ENCODE measurements at places on chromosomes 2 and 18.

DNA sequence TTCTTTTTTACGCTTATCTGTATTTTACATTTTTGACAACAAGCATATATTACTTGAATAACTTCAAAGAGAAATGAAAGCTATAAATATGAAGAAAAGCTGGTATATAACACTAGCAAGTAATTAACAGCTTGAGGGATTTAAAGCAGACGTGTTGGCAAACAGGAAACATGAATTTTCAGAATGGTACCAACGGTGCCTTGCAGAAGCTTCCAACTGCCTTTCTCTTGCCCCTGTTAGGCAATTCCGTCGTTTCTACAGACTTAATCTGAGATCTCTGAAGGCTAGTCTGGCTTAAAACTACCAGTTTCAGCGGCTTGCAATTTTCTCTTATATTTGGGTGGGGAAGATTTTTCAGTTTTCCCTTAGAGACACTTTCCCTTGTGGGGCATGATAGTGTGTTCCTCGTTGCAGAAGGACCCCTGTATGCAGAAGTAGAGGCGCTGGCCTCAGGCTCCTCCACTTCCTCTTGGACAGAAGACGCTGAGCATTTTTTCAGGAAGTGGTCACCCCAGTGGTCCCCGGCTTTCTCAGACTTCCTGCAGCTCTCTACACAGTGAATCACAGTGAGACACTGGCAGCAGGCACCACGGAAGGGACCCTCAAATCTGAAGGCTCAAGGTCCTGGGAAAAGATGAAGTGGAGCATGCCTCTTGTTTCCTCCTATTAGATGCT, 56.2 kb upstream of the SLC16A14 start:
- H3K36me3 ChIP-seq = no peaks in the 10 kb centered on the region
- H3K4me1 ChIP-seq = peaks cover 6% of the 10 kb centered on the region
- no peak for DNase-seq
- H3K4me3 ChIP-seq = no peak overlapping the region
- no peak overlapping the region for H3K27ac ChIP-seq

DNA sequence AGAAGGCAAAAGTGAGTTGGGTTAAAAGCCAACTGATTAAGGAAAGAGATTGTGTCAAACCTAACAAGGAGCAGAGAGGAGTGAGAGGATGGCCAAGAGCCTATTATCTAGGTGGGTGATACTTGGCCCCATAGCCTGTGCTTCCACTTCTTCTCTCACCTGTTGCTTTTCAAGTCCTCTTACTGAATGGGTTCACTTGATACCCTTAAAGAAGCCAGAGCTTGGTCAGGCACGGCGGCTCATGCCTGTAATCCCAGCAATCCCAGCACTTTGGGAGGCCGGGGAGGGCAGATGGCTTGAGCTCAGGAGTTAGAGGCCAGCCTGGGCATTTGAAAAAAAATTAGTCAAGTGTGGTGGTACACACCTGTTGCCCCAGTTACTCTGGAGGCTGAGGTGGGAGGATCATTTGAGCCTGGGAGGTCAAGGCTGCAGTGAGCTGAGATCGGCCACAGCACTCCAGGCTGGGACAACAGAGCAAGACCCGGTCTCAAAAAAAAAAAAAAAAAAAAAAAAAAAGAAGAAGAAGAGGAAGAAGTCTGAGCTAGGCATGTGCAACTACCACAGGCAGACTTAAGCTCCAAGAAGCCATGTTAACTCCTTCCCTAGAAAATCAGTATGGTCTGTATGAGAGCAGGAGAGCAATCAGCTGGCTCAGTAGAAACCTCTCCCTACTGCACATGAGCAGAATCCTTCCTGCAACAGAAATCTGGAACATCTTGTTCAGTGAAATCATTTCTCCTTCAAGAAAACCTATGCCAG, 28.4 kb upstream of the ME2 start:
- DNase-seq = no peak
- no peaks in the 10 kb centered on the region for H3K27me3 ChIP-seq
- H3K4me1 ChIP-seq = no peaks in the 10 kb centered on the region
- H3K36me3 ChIP-seq = no peaks in the 10 kb centered on the region
- H3K27ac ChIP-seq = no peak overlapping the region
- no peak overlapping the region for H3K4me3 ChIP-seq

GRCh38 chr2:6945087-6945813, 28.0 kb downstream of the RNF144A start:
- no peak overlapping the region for H3K4me3 ChIP-seq
- H3K36me3 ChIP-seq = peaks cover 36% of the 10 kb centered on the region
- no peak overlapping the region for H3K27ac ChIP-seq
- peaks cover 10% of the 10 kb centered on the region for H3K4me1 ChIP-seq
- H3K27me3 ChIP-seq = no peaks in the 10 kb centered on the region

- H3K27ac ChIP-seq = no peak overlapping the region
- H3K27me3 ChIP-seq = no peaks in the 10 kb centered on the region
- no peaks in the 10 kb centered on the region for H3K36me3 ChIP-seq
- H3K4me1 ChIP-seq = peaks cover 16% of the 10 kb centered on the region
Observed at GRCh38 chr2:128373451-128374000, 54.9 kb upstream of the HS6ST1 start.

DNA sequence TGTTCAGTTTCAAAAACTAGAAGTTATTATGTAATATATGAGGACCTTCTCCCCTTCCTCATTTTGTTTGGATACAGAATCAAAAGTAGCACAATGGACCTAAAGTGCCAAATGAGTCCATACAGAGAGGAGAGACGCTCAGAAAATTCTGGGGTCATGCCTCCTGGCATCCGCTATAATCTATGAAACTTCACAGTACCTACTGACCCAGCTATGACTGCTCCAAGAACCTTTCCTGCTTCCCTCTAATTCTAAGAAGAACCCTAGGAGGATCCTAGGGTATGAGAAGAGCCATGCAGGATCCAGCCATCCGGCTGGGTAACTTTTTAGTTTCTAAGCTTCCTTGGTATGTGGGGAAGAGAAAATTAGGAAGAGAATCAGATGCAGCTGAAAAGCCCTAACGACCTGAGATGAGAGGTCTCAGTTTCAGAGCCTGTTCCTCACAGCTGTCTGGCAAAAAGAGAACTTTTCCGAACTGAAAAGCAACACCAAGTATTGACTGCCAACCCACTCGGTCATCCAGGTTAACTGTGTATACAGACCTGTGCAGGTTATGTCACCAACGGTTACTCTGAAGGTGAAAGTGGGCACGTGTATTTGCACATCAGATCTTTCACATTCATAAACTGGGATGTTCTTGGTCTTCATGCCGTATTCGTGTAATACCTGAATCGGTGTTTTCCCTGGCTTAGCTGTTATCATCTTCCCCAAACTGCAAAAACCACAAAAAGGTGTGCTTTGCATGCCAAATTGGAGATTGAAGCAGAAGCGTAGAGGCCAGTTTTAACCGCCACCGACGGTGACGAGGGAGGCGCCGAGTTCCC, 1.1 kb downstream of the PRKRA start:
- H3K36me3 ChIP-seq = peaks cover 20% of the 10 kb centered on the region
- H3K4me3 ChIP-seq = peak overlapping the region; percentile 77
- H3K27ac ChIP-seq = peak overlapping the region; percentile 78
- DNase-seq = peak; percentile 95
- H3K4me1 ChIP-seq = peaks cover 27% of the 10 kb centered on the region
- H3K27me3 ChIP-seq = no peaks in the 10 kb centered on the region

DNA sequence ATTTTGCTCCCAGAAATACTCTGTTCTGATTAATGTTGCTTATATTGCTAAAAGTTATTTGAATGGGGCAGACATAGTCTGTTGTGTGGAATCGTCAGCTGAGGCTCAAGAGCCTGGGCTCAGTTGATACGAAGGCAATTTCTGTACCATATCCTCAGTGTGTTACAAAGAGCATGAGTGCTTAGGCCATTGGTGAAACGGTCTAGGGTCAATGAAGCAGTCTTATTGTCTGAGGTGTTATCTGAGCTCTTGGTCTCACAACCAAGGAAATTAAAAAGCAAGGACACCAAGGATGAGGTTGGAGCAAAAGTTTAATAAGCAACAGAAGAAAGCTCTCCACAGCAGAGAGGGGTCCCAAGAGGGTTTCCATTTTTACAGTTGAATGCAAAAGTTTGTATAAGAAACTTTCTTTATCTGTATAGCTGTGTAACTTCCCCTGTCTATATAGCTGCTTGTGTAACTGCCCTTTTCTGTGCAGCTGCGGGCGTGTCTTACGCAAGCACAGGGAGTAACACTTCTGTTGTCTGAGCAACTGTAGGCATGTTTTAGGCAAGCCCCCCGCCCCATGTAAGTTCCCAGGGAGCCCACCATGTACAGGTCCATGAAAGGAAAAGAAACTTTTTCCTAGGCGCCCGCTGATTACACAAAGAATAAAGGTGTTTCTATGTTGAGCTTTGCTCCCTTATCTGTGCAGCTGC, 40.6 kb upstream of the DSC1 start:
- no peak overlapping the region for H3K4me3 ChIP-seq
- no peaks in the 10 kb centered on the region for H3K4me1 ChIP-seq
- no peak overlapping the region for H3K27ac ChIP-seq
- no peak for DNase-seq
- no peaks in the 10 kb centered on the region for H3K36me3 ChIP-seq

GRCh38 chr2:196489371-196489770, 150.1 kb upstream of the CCDC150 start:
- no peak overlapping the region for H3K27ac ChIP-seq
- H3K4me1 ChIP-seq = no peaks in the 10 kb centered on the region
- DNase-seq = no peak
- no peaks in the 10 kb centered on the region for H3K36me3 ChIP-seq
- no peaks in the 10 kb centered on the region for H3K27me3 ChIP-seq

GRCh38 chr2:127683757-127684156, 8.4 kb upstream of the LIMS2 start:
- H3K27ac ChIP-seq = no peak overlapping the region
- no peak overlapping the region for H3K4me3 ChIP-seq
- H3K27me3 ChIP-seq = no peaks in the 10 kb centered on the region
- DNase-seq = no peak

DNA sequence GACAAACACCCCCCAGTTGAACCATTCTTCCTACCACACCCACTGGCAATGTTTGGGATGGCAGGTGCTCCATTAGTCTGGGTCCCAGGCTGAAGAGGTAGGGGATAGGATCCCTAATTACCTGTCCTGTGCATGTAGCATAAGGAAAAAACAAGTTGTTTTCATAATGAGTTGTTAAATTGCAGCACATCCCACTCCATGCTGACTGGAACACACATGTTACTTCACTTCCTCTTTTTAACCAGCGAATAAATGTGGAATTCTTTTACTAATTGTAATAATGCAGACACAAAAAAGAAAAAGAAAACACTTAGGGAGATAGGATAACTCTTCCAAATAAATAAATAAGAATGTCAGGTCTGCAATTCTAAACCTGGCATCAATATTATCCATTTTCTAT, 11.8 kb upstream of the CBLN2 start:
- DNase-seq = no peak
- H3K27ac ChIP-seq = no peak overlapping the region
- H3K4me1 ChIP-seq = no peaks in the 10 kb centered on the region

DNA sequence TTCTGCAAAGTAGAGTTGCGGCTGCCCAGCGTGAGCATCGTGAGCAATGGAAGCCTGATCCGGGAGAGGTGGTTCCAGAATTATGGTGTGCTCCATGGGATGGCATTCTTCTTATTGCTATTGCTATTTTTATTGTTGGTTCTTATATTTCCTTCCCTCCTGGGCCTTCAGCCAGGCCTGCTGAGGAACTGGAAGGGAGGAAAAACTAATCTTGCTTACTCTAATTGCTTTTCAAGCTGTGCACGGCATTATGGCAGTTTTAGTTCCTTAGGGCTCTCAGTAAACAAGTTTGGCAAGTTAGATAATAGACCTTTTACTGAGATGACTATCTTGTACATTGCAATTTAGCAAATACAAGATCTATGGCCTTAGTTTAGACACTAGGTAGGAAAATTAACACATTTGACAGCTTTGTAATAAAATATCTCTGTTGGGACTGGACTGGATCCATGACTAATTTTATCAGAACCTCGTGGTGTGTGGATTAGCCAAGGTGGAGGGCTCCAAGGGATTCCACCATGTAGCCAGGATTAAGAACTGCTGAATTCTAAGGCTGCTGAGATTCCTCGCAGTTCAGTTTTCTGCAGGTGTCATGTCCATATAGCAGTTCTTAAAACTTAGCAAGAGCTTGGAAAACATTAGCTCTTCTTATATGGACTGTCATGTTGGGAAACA, 6.0 kb downstream of the RSAD2 start:
- H3K36me3 ChIP-seq = no peaks in the 10 kb centered on the region
- H3K4me1 ChIP-seq = peaks cover 16% of the 10 kb centered on the region
- no peak overlapping the region for H3K4me3 ChIP-seq
- no peak for DNase-seq

DNA sequence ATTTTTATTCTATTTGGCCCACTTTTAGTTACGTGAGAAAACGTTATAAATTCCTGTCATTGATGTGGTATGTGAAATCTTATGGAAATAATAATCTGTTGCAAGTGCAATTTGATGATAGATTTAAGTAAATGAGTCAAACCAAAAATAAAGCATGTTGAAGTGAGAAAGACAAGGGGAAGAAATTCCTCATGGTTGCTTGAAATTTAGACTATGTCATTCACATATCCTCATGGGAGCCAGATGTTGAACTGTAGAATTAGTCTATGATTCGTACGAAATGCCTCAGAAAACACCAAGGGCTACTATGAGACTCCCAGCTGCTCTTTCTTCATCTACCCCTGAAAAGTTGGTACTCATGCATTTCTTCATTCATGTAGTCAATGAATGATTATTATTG, 55.7 kb downstream of the KLHL14 start:
- DNase-seq = no peak
- H3K36me3 ChIP-seq = no peaks in the 10 kb centered on the region
- H3K27me3 ChIP-seq = no peaks in the 10 kb centered on the region

DNA sequence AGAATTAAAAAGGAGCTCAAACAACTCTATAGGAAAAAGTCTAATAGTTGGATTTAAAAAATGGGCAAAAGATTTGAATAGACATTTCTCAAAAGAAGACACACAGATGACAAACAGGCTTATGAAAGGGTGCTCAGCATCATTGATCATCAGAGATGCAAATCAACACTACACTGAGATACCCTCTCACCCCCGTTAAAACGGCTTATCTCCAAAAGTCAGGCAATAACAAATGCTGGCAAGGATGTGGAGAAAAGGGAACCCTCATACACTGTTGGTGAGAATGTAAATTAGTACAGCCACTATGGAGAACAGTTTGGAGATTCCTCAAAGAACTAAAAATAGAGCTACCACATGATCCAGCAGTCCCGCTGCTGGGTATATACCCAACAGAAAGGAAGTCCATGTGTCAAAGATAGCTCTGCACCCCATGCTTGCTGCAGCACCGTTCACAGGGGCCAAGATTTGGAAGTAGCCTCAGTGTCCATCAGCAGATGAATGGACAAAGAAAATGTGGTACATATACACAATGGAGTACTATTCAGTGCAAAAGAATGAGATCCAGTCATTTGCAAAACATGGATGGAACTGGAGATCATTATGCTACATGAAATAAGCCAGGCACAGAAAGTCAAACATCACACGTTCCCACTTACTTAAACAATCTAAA, 46.7 kb upstream of the B3GNT7 start:
- no peak overlapping the region for H3K4me3 ChIP-seq
- DNase-seq = no peak

DNA sequence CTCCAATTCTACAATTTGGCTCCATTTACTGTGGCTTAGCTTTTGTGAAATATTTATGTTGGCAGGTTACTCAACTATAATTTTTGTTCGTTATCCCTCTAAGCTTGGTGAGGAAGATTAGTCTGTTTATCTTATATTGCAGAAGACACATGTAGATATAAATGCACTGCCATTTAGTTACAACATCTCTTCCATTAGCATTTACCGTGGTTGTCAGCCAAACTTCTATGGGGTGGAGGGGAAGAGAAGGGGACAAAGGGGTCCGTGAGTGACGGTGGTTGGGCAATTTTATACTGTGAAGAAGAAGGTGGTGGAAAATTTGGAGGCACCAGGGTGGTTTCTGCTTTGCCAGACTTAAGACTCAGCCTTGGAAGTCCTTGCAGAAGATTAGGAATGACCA, 117.6 kb upstream of the CXCR4 start:
- H3K4me3 ChIP-seq = no peak overlapping the region
- H3K4me1 ChIP-seq = peaks cover 33% of the 10 kb centered on the region
- DNase-seq = no peak
- H3K36me3 ChIP-seq = no peaks in the 10 kb centered on the region
